ENCODE measurements at places on chromosomes 1 and 21. TPM values are rescaled to one million over a fixed set of nuclear protein-coding genes. Genes with fewer than 3 reads are reported as not detected.
A peak's percentile ranks its signal among the peaks of the same experiment; 100 is the strongest.

DNA sequence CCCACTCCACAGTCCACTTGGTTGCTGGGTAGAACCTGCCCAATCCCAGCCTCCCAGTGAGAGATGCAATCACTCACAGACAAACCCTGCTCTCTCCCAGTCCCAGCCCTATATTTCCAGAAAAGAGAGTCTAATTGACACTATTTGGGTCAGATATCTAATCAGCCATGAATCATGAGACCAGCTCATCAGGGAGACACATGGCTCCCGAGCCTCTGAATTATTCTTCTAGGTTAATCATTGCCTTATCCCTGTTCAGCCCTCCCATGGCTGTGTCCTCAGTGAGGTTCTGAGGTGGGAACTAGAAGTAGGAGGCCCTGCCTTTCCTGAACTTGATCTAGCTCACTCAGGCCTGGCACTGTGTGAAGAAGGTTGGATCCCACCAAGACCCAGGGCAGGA lies 49.9 kb upstream of the ZC3H12A start:
- DNase-seq = no peak

Gene LEMD1
- 1.4 TPM for total RNA-seq

GRCh38 chr1:85358702-85359438 lies 82.4 kb upstream of the BCL10 start:
- DNase-seq = no peak

Gene FAM177B
- total RNA-seq = not detected

DNA sequence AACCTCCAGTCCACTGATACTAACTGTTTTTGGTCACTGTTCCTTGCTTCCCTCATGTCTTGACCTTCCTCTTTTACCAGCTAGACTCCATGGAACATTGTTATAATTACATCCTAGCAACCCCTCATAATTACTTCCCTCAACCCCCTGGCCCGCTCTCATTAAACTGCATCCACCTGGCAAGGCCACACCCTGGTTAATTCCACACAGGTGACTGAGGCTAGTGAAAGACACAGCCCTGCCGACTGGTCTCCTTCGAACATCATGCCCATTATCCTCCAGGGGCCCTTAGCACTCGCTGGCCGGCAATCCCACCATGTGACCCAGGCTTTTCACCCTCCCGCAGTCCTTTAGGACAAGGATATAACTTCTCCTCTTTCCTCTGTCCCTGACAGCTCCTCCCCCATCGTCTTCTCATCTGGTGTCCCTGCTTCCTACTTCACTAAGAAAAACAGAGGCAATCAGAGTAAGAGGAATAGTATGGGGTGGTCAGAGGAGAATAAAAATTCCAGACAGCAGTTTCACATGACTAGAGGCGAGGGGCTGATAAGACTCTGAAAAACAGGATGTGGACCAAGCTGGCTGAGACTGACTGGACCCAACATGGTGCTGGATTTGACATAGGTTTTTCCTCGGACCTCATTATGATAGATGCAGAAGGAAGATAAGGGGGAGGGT lies 8.8 kb upstream of the TENT5B start:
- DNase-seq = no peak

GRCh38 chr1:6211731-6212130 lies 5.8 kb downstream of the RNF207 start:
- DNase-seq = no peak

DNA sequence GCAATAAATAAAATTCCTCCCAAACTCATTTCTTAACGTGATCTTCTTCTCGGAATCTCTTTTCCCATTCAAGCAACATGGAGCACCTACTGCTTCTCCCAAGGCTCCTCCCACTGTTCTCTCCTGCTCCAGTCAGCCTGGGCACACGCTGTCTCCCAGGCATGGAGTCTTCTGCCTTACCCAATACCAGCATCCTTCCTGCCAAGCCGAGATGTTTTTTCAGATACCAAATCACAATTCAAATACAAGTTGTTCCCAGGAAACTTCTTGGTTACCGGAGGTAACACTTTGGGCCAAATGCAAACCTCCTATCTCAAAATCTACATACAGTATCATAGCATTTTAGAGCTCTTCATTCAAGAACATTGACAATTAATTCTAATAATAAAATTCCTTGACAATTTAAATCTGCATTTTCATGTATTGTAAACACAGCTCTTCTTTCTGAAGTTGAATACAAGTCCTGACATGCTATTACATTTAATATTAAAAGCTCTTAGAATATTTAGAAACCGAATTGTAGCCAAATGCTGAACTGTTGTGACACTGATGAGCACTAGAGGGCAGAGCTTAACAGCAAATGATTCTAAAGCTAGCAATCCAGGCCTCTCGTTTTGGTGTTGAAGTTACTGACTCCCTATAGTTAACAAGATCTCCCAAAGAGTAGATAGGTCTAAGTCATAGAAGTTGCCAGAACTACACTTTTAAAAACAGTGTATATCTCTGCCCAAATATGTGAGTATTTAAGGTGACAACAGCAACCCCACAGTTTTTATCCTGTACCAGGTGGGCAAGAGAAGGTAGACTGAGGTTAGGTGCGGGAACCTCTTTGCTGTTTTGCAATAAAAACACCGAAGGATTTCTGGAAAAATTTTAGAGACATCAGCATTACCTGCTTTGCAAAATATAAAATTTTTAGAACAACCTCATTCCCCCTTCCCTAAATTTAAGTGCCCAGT lies 52.3 kb downstream of the BCAR3 start:
- DNase-seq = peak; percentile 38

Gene LACTBL1
- not detected for total RNA-seq

Measured in activated naive CD4-positive, alpha-beta T cell treated with anti-CD3 and anti-CD28 coated beads, Interleukin-2, amount 50 U/mL, for 72 hours (primary cell).